ENCODE measurements at places on chromosomes 12 and 14. TPM values are rescaled to one million over a fixed set of nuclear protein-coding genes. Genes with fewer than 3 reads are reported as not detected.

- no peak for DNase-seq
Measured at GRCh38 chr12:20450591-20451180, 82.3 kb downstream of the PDE3A start.

DNA sequence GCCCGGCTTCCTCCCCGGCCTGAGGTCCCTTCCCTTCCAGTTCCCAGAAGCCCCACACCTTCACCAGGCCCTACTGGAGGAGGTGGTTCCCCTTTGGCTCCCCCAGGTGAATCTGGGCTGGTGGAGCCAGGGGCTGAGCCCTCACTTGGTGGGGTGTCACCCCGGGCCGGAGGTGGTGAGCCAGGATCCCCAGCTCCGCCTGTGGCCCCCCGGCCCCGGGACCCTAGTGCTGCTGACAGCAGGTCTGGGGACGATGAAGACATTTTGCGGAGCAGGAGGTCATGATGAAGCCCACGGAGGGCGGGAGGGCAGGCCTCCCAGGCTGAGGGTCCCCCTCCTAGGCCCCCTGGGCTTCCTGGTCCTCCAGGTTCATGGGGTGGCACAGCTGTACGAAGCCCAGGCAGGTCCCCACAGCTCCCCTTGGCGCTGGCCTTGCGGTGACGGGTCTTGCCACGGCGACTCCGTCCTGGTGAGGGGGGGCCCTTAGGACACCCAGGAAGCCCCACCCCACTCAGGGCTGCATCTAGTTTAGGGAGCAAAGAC is 16.6 kb downstream of the MAP3K12 start:
- no peak for DNase-seq

GRCh38 chr14:61566537-61567225 is 128.6 kb upstream of the HIF1A start:
- no peak for DNase-seq

The MUCL1 gene
- not detected for total RNA-seq

The RITA1 gene
- total RNA-seq = 10.1 TPM

The HOXC12 gene
- total RNA-seq = not detected
